Hypothalamus (tissue), 51 donors: ENCODE measurements at places on chromosomes 2 and 18.

GRCh38 chr2:212644195-212644837 is 105.7 kb upstream of the ERBB4 start:
- no peak for DNase-seq

- no peak for DNase-seq
Measured at GRCh38 chr2:210086292-210086691, 83.9 kb downstream of the RPE start.

DNA sequence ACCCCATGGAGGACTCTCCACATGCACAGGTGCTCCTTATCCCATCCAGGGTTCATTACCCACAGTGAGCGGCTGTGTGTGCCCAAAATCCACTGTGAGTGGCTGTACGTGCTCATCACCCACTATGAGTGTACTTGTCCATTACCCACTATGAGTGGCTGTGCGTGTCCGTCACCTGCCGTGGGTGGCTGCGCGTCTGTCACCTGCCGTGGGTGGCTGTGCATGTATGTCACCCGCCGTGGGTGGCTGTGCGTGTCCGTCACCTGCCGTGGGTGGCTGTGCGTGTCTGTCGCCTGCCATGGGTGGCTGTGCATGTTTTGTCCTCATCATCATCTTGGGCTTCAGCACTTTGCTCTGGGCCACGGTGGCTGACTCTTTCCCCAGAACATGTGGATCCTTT is 78.6 kb upstream of the FN1 start:
- DNase-seq: no peak

- no peak for DNase-seq
Measured at GRCh38 chr2:234364661-234365060, 132.2 kb downstream of the ARL4C start.

DNA sequence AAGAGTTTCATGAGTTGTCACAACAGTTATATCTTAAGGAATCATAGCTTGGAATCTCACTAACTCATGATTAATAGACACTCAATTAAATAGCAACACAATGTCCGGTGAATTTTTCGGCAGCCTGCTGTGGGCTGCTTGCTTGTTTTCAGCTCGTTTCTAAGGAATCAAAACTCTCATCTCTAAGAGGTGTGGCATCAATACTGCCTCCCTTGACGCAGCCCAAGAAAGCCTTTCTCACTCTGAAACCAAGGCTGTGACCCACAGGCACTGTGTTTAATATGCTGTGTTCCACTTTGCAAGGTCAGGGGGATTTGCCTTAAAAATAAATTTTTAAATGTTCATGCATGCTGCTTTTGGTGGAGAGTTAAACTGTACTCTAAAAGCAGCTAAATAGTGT is 5.4 kb downstream of the DCC start:
- DNase-seq: no peak

- no peak for DNase-seq
Measured at GRCh38 chr2:168317282-168317681, 69.9 kb upstream of the STK39 start.

GRCh38 chr2:206611736-206612135 is 30.6 kb upstream of the FAM237A start:
- DNase-seq: no peak

DNA sequence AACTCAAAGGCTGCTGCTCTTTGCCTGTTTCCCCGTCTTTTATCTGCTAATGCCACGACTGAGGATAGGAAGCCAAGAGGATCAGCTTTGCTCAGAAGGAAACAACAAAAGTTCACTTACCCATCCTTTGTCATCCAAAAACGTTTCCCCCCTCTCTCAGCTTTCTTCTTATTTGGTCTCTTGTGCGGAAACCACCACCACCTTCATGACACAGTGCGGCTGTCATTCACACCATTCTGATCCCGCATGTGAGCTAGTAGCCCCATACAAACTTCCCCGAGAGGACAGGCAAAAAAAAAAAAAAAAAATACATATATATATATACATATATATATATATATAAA is 656 bp downstream of the LRRTM4 start:
- DNase-seq: no peak

GRCh38 chr2:9385841-9386240 is 37.5 kb downstream of the ITGB1BP1 start:
- no peak for DNase-seq

- DNase-seq: no peak
Measured at GRCh38 chr2:201126308-201127151, 10.6 kb downstream of the CFLAR start.

DNA sequence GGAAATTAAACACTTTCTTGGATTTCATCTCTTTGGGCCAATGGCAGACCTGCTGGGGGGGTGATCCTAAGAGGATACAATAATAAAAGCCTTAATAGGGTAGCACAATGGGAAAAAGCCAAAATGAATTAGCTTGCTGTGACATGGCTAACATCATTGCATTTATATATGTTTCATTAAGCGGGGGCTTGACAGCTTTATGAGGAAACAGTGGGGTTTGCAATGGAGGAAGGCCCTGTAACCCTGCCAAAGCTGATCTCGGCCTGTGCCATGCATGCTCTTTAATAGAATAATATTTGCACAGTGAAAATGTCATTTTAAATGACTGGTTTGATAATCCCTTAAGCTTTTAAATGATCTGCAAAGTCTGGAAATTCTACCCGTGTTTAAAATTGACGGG is 291.5 kb downstream of the SLC4A3 start:
- DNase-seq: no peak

DNA sequence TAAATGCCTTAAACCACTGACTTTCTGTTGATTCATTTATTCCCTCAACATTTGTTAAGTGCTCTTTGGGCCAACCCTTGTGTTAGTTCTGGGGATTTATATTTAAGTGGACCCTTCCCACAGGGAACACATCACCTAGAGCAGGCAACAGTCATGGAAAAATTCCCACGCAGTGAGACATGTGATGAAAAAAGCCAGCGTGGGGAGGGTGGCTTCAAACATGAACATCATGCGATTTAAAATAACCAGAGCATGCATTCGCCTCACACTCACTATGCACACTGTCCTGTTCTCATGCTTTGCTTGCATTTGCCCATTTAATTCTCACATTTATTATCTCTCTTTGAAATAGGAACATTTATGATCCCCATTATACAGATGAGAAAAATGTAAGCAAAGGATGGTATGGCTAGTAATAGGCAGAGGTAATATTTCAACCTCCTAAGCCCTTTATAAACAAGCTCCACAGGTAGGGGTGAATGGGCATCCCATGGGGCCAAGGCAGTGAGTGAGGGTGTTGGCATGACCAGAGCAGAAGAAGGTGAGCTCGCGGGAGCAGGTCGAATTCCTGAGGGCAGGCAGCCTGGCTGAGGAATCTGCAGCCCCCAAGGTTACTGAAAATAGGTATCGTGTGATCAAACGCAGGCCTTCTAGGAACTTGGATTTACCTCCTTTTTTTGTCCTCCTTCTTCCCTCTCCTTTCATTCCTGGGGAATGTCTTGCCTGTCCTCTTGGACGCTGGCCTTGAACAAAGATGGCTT is 297.8 kb downstream of the MYCN start:
- DNase-seq: no peak

DNA sequence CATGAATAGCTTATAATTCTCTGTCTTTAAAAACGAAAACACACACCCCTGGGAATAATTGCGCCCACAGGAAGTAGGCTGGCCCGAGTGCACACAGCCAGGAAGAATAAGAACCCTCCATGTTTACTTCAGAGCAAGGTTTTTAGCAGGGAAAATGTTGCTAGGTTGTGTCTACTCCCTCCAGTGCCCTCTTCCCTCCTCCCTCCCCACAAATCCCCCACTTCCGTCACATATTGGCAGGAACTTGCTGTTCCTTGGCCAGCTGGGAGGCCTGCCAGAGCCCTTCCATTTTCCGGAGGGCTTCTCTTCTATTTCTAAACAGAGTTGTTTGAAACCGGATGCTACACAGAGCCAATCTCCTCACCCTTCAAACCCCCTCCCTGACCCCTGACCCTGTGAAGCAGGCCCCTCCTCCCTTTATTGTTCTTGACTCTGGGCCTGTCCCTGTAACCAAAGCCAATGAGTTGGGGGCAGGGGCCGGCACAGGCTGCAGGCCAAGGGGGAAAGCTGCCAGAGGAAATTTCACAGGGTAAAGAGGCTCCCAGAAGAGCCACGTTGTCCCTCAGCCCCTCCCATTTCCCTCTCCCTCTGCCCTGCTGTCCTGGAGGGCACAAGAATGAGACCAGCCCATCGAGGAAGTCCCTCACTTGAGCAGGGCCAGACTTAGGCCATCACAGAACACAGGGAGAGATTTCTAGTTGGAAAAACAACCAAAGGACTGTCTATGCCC is 49.8 kb upstream of the LGALSL start:
- DNase-seq: peak; percentile 80
